Retina (tissue), 1 donor: ENCODE measurements at places on chromosomes 12 and 14.

GRCh38 chr12:15074351-15074750 lies 101.5 kb downstream of the PDE6H start:
- no peak for DNase-seq

GRCh38 chr12:2345902-2346301 lies 293.1 kb downstream of the CACNA1C start:
- no peak for DNase-seq

DNA sequence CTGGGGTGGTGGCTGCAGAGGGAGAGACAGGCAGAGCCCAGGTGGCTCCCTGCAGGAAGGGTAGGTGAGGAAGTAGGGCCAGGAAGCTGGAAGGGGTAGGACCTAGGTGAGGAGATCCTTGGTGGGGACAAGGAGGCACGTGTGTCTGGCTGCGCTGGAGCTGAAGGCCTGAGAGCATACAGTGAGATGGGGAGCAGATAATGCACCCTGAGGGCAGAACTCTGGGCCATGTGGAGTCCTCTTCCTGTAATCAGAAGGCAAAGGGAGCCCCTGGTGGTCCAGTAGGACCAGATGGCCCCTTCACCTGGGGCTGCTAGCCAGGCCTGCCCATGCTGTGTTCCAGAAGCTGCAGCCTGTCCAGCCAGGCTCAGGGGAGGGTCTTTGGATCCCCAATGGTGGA lies 15.3 kb upstream of the KRT80 start:
- no peak for DNase-seq

DNA sequence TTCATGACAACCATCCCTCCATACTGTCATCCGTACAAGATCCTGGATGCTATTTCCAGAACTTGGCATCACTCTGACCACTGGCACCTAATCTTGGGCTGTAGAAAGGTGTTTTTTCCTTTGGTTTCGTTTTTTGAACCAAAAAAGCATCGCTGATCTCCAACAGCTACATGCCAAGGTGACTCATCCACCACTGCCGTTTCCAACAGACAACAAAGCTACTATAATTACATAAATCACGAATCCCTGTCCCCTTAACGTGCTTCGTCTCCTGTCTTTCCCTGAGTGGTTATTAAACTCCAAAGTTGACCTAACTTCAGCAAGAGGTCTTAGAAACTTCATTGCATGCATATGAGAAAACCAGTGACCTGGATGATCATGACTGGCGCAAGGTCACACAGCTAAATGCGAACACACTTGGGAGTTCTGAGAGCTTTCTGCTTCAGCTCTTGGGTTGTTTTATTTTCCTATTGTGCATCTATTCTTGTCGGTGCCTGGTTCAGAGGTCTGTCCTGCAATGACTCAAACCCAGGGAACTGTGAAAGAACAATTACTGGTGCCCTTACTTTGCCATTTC lies 99.9 kb downstream of the PPM1H start:
- DNase-seq, result peak; percentile 48

- no peak for DNase-seq
Observed at GRCh38 chr14:87094913-87095312, 898.1 kb downstream of the GALC start.
